Iris pigment epithelial cell (primary cell): ENCODE measurements at places on chromosomes 1 and 21.
A peak's percentile ranks its signal among the peaks of the same experiment; 100 is the strongest.

GRCh38 chr1:25800703-25801377 lies 847 bp downstream of the SELENON start:
- no peak for DNase-seq

GRCh38 chr1:80384083-80384830 lies 1377.7 kb upstream of the ADGRL4 start:
- DNase-seq: peak; percentile 55

DNA sequence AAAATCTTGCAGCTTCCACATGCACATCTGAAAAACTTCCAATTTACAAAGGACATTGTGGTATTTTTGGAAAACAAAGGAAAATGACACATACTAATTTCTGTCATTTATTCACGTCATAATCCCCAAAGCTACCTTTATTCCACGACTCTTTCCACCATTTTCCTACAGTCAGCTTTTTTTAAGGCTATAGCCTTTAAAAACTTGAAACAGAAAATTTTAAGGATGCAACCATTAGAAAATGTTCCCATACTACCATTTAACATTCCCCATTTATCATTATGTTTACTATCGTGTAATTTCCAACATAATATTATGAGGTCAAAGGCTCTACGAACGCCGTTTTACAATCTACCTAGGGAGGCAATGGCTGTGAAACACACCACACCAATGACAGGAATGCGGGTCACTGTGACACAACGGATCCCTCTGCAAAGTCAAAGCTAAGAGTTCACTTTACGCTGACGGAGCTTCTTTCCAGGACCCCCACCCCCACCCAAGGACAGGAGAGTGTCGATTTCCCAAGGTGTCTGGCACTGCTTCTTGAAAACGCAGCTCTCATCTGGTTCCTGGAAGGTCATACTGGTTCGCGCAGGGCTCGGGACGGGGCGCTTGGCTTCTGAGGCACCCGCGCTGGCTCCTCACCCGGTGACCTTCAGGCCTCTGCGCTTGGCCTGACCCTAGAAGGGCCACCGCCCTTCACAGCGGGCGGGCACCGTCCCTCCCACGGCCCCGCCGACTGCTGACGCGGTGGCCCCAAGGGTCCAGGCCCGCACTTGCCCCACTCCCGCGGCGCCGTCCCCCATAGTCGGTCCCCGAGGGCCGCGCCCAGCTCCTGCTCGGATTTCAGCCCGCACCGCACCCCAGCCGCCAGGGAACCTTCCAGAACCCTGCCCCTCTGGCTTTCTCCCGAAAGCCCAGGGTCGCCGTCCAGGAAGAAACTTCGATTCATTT lies 50.5 kb upstream of the ATF3 start:
- peak; percentile 27 for DNase-seq

DNA sequence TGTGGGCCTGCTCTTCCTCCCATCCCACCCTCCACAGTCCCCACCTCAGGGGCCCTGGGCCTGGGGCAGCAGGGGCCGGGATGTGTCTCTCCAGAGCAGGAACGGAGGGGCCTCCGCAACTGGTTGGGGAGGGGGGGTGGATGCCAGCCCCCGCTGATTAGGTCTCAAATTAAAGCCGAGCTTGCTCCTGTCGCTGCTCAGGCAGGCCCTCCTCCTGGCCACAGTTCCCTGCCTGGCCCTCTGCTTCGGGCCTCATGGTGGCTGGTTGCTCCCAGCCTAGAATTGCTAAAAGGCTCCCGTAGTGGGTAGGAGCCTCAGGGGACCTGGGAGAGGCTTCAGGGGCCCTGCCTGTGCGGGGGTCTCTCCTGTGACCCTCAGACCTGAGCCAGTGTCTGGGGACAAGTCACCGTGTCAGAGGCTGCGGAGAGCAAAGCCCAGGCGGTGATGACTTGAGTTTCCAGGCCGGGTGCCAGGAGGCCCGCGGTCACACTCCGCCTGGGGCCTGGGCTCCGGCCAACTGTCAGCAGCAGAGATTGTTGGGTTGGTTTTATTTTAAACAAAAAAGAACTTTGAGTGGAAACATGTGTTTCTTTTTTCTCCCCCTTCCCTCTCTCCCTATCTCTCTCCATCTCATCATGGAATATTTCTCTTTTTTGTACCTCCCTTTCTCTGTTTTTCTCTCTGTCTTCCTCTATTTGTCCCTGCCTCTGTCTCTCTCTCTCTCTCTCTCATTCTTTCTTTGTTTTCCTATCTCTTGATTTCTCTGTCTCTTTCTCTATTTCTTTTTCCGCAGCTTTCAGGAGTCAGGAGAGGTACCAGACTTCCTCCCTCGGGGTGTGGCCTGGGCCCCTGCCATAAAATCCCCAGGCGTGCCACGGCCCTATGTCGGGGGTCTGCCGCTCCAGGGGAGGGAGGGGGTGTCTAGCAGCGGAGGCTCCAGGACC lies 20.0 kb upstream of the EPHA2 start:
- DNase-seq: peak; percentile 92

GRCh38 chr21:39388811-39389155 lies 39.9 kb upstream of the HMGN1 start:
- no peak for DNase-seq

DNA sequence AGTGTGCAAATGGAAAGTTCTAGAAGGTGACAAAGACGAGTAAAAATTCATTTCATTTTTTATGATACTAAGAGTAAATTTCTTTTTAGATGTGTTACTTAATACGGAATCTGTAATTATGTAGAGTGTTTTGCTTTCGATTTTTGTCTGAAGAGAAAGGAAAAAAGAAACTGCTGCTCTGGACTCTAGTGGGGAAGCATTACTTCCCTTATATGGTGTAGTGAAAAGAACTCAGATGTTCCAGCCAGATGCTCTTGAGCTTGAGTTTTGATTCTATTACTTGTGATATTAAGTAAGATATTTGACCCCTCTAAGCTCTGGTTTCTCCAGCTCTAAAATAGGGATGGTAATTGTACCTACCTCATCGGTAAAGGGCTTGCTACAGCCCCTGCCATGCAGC lies 12.2 kb upstream of the GPR161 start:
- DNase-seq: no peak
